ENCODE measurements at places on chromosomes 1 and 21.

- no peak for DNase-seq
These were observed 622 bp upstream of the TMPRSS2 start for GRCh38 chr21:41508415-41509144.

DNA sequence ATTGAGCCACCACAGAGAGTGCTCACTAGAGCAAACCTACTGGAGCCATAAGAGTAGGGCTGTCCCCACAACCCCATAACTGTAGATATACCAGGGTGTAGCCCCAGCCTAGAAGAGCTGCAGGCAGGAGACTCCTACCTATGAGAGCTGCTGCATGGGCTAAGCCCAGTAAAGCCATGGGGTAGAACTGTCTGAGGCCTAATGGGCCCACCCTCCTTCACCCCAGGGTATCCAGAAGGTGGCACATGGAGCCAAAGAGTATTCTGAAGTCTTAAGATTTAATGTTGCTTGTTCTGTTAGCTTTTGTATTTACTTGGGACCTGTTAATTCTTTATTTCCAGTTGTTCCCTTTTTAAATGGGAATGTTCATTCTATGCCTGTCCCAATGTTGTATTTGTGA, 1193.7 kb upstream of the ADGRL2 start:
- DNase-seq, result no peak

DNA sequence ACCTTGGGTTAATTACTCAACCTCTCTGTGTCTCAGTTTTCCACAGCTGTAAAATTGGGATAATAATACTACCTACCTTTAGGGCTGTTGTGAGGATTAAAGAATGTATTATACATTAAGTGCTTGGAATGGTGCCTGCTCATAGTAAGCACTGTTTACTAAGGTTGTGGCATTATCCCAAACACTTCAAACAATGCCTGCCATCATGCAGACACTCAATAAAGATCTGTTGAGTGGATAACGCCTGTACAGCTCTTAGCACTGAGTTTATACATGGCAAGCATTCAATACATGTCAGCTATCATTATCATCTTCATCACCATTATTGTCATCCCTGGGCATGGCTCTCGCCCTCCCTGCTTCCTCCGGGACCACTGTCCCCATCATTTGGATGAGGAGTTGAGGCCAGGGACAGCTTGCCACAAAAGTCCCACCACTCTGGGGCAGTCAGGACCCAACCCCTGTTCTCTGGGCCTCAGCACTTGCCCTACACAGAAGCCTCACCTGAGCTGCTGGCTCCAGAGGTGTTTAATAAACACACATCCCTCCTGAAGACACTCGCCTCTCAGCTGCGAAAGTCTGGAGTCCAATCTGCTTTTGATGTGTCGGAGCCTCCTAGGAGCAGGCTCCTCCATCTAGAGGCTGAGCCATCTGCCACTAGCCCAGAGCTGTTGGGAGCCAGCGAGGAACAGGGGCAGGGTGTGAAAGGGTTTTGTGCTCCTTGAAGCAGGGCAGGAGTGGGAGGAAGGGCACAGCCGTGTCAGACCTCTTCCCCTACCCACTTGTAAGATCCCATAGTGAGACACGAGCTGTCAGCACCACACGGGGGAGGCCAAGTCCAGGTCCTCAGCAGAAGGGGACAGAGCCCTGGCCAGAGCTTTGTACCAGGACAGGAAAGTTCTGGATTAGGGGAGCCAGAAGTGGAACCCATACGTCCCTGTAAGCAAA, 80.9 kb upstream of the ZC3H12A start:
- DNase-seq, result no peak

DNA sequence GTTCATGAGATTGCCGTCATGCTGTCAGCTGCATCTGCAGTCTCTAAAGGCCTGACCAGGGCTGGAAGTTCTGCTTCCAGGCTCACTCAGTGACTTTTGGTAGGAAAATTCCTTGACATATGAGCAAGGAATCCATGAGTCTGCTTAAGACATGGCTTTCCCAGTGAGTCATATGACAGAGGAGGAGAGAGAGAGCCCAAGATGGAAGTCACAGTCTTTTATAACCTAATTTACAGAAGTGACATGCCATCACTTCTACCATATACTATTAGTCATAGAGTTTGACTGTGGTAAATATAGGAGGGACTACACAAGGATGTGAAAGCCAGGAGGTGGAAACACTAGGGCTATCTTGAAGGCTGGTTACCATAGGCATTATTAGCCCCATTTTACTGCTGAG, 115.2 kb downstream of the ROR1 start:
- no peak for DNase-seq

- peak; percentile 49 for DNase-seq
These were observed 693 bp downstream of the RAB4A start for GRCh38 chr1:229271448-229272159.

DNA sequence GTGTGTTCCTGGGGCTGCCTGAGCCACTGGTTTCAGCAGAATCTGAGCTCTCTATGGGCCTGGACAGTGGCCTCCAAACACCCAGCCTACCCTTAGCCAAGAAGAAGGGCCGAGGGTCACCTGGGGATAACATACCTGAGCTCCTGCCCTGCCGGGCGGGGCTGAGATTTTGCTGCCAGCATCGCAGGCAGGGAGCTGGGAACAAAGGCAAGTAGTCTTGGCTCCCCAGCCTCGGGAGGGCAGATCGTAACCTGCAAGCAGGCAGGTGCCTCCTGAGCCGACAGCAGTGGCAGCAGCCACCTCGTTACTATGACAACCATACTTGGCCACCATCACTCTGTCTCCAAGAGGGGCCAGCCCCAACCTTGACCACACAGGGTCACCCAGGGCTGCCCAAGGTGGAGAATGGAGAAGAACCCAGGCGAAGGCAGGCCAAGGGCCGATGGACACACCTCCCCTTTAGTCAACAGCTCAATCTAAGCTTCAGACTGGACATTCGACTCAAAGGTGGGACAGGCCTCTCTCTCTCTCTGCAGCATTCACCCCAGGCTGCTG, 54.6 kb downstream of the TOMM20 start:
- no peak for DNase-seq

GRCh38 chr1:213507472-213508223, 456.6 kb downstream of the RPS6KC1 start:
- DNase-seq, result no peak

All from common myeloid progenitor, CD34-positive (primary cell).